ENCODE measurements at places on chromosomes 7 and 10. TPM values are rescaled to one million over a fixed set of nuclear protein-coding genes. Genes with fewer than 3 reads are reported as not detected.

The KDM7A gene
- total RNA-seq: 65.2 TPM

The PGAM2 gene
- 129 TPM for total RNA-seq

The MRLN gene
- total RNA-seq: 172 TPM

The ASB13 gene
- 9.6 TPM for total RNA-seq

The TFEC gene
- 0.91 TPM for total RNA-seq

The ASZ1 gene
- not detected for total RNA-seq

The CNPY1 gene
- not detected for total RNA-seq

The PLAU gene
- total RNA-seq: 1.8 TPM

The HMX3 gene
- total RNA-seq: not detected

The FAM107B gene
- total RNA-seq: 3.7 TPM

The TMEM178B gene
- 1.8 TPM for total RNA-seq

DNA sequence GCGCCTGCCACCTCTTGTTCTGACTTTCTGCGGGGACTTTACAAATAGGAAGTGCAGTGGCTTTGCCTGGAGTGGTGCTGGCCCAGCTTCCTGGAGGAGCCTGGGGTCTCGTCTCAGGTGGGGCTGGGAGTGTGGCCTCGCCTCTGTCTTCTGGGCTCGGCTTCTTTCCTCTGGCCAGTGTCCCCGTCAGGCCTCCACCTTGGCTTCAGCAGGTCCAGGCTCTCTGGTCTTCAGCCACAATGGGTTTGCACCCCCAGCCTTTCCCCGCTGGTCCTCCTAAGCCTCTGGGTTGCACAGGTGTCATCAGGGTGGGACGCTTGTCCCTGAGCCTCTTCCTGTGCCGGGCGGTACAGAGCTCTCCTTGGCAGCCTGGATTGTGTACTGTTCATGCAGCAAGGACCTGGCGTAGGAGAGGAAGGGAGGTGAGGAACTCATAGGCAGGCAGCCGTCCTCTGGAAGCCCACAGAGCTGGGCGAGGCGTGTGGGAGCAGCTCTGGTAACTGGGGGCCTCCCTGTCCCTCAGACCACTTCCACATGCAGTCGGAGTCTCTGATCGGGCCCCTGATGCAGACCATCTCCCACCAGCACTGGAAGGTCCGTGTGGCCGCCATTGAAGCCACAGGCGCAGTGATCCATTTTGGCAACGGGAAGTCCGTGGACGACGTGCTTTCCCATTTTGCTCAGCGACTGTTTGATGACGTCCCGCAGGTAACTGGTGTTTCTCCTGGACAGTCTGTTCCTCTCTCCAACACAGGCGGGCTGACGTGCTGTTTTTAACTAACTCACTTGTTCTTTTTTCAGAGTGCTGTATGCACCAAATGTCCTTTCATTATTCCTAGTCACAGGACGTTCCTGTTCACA is 2.3 kb upstream of the PRKAR1B start:
- no peak overlapping the region for H3K4me3 ChIP-seq
- no peaks in the 10 kb centered on the region for H3K36me3 ChIP-seq
- DNase-seq: no peak
- no peaks in the 10 kb centered on the region for H3K27me3 ChIP-seq

- no peak overlapping the region for H3K4me3 ChIP-seq
- H3K27me3 ChIP-seq: no peaks in the 10 kb centered on the region
- DNase-seq: no peak
- H3K36me3 ChIP-seq: no peaks in the 10 kb centered on the region
These were observed 97.3 kb downstream of the GRB10 start for GRCh38 chr7:50685135-50686065.

DNA sequence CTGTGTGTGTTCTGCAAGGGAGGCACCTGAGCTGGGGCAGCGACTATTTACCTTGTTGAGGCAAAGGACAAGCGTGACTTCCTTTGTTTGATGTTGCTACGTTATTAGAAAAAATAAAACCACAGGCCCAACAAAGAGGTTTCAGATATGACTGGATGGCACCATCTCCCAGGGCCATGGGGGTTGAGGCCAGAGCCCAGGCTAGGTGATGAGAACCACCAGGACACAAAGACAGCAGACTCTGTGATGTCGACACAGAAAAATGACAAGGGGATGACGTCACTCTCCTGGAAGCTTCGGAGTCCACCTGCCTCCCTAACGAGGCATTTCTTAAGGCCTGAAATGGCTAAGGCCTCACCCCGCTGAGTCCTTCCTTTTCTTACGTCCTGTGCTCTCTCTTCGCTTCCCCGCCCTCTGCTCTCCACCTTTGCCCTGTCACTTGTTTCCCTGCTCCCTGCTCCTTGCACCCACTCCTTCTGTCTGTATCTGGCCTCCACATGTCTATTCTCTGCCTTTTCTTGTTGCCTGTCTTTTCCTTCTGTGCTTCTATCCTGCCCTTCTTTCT is 83.0 kb upstream of the ADRB1 start:
- no peaks in the 10 kb centered on the region for H3K4me1 ChIP-seq
- H3K4me3 ChIP-seq: no peak overlapping the region
- H3K27ac ChIP-seq: no peak overlapping the region
- DNase-seq: no peak
- H3K36me3 ChIP-seq: no peaks in the 10 kb centered on the region

- H3K4me1 ChIP-seq: peaks cover 7% of the 10 kb centered on the region
- H3K36me3 ChIP-seq: no peaks in the 10 kb centered on the region
- no peaks in the 10 kb centered on the region for H3K27me3 ChIP-seq
- H3K27ac ChIP-seq: no peak overlapping the region
These were observed 24.8 kb downstream of the INPP5F start for GRCh38 chr10:119750391-119751230.

DNA sequence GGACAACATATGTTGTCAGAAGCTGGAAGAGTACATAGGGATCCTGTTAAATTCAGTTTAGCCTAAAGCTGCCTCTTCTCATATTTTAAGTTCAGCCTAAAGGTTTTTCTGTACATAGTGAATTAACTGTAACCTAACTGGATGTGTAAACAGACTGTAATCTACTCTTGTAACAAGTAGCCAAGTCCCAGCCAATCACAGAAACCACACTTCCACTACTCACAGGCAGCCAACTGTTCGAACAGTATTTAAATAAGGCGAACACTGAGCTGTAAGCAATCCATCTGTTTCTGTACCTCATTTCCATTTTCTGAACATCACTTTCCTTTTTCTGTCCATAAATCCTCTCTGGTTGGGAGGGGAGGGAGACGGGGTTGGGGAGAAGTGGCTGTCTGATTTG is 15.0 kb upstream of the STN1 start:
- H3K4me1 ChIP-seq: no peaks in the 10 kb centered on the region
- H3K36me3 ChIP-seq: no peaks in the 10 kb centered on the region
- H3K27me3 ChIP-seq: no peaks in the 10 kb centered on the region
- no peak overlapping the region for H3K4me3 ChIP-seq
- no peak overlapping the region for H3K27ac ChIP-seq
- DNase-seq: no peak

DNA sequence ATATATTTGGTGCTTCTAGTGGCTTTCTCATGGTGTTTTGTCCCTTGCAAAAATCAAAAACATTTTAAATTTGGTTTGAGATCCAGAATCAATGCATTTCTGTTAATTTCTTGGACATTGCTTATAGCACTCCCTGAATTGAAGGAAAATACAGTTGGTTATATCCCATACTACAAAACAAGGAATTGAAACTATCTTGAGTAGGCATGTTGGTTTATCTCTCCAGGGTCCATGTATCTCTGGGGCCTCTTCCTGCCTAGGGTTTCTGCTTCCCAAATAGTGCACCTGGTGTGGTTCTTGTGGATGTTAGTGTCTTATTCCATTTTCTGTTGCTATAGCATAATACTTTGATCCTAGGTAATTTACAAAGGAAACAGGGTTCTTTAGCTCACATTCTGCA is 212.4 kb downstream of the CAMK1D start:
- no peaks in the 10 kb centered on the region for H3K36me3 ChIP-seq
- H3K27me3 ChIP-seq: no peaks in the 10 kb centered on the region
- H3K4me1 ChIP-seq: no peaks in the 10 kb centered on the region
- no peak for DNase-seq
- no peak overlapping the region for H3K27ac ChIP-seq
- H3K4me3 ChIP-seq: no peak overlapping the region

DNA sequence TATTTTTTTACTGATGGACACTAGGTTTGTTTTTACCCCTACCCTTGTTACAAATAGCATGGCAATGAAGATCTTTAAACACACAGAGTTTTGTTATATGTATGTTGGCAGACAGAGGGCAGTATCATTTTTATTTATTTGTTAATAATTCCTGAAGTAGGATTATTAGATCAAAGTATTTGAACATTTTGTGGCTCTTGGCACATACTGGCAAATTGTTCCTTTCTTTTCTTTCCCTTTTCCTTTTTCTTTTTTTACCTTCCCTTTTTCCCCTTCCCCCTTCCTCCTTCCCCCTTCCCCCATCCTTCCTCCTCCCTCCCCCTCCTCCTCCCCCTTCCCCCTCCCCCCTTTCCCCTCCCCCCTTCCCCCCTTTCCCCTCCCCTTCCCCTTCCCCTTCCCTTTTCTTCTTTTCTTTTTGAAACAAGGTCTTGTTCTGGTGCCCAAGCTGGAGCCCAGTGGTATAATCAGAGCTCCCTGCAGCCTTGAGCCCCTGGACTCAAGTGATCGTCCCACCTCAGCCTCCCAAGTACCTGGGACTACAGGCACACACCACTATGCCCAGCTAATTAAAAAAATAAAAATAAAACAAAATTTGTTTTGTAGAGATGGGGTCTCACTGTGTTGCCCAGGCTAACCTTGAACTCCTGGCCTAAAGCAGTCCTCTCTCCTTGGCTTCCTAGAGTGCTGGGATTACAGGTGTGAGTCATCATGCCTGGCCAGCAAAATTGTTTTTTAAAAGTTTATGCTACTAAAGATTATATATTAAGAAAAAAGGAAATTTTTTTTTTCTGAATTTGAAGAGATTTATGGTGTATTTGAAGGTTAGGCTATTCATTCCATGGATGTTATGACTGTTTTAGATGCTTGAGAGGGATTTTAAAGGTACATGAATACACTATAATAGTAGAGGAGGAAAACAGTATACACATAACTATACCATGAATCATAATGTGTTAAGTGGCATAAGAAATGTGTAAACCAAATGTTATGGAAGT is 39.3 kb downstream of the SEPTIN7 start:
- no peaks in the 10 kb centered on the region for H3K27me3 ChIP-seq
- no peak overlapping the region for H3K27ac ChIP-seq
- H3K4me1 ChIP-seq: no peaks in the 10 kb centered on the region
- peaks cover 6% of the 10 kb centered on the region for H3K36me3 ChIP-seq

DNA sequence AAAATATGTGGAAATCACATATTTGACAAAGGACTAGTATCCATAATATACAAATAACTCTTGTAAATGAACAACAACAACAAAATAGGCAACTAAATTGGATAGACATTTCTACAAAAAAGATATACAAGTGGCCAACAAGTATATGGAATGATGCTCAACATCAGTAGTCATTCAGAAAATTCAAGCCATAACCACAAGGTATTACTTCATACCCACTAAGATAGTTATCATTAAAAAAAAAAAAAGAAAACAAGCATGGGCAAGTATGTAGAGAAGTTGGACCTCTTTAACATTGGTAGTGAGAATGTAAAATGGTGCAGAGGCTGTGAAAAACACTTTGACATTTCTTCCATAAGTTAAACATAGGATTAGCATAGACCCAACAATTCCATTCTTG is 80.8 kb downstream of the CYP26A1 start:
- H3K4me3 ChIP-seq: no peak overlapping the region
- H3K27me3 ChIP-seq: no peaks in the 10 kb centered on the region
- no peaks in the 10 kb centered on the region for H3K4me1 ChIP-seq
- no peak for DNase-seq
- H3K36me3 ChIP-seq: no peaks in the 10 kb centered on the region

DNA sequence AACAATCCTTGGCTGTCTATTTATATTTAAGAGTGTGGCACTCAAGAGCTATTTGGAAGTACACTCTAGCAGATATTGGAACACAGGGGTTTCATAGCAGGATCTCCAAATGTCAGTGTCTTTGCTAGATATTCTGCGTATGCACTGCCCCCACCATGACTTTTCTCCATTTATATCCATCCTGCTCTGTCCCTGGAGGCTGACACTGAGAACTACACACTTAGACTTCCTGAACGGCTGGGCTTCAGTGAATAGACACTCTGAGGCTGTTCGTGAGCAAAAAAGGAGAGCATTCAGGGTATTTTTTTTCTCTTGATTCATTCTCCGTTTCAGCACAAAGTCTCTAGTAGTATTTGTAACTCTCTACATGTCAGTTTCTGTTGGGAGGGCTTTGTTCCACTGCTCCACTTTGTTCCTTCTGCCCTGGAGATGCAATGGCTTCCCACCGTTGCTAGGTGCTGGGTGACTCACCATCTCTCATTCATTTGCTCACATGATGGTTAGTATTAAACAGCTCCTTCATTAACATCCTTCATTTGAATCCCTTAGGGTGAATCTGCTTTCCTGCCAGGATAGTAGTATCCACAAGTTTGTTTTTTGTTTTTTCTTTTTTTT is 155.9 kb upstream of the SLC13A1 start:
- H3K4me1 ChIP-seq: no peaks in the 10 kb centered on the region
- no peak for DNase-seq
- H3K36me3 ChIP-seq: no peaks in the 10 kb centered on the region
- no peak overlapping the region for H3K27ac ChIP-seq
- no peak overlapping the region for H3K4me3 ChIP-seq

DNA sequence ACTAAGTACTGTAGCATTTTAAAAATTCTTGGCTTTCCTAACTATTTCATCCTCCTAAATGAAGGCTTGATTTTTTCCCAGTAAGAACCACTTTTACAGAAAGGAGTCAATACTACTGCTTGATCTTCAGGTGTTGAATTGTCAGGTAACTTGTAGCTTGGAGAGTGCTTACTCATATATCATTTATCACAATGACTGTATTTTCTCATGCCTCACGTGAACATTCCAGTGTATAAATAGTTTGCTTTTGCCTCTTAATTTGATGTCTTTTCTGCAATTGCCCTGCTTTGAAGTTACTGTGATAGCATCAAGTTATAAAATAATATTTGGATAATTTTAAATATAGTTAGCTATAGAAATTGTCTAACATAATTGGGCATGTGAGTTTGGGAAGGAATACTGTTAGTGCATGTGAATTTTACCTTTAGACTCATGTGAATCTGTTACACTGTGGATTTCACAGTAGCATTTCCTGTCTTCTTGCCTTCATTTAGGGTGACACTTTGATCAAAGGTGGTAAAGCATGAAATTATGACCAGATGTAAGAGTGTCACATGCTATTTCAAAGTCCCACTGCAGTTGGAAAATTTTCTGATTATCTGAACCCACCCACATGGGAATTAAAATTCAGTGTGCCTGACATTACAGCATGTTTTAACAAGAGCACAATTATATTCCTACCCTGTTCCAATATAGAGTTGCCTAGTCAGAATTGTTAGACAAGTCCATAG is 962.8 kb downstream of the DNAJB9 start:
- H3K27ac ChIP-seq: no peak overlapping the region
- H3K4me3 ChIP-seq: no peak overlapping the region
- no peaks in the 10 kb centered on the region for H3K4me1 ChIP-seq
- no peaks in the 10 kb centered on the region for H3K36me3 ChIP-seq

Data from gastrocnemius medialis (tissue), 4 donors.